ENCODE measurements at places on chromosomes 2 and 18.

DNA sequence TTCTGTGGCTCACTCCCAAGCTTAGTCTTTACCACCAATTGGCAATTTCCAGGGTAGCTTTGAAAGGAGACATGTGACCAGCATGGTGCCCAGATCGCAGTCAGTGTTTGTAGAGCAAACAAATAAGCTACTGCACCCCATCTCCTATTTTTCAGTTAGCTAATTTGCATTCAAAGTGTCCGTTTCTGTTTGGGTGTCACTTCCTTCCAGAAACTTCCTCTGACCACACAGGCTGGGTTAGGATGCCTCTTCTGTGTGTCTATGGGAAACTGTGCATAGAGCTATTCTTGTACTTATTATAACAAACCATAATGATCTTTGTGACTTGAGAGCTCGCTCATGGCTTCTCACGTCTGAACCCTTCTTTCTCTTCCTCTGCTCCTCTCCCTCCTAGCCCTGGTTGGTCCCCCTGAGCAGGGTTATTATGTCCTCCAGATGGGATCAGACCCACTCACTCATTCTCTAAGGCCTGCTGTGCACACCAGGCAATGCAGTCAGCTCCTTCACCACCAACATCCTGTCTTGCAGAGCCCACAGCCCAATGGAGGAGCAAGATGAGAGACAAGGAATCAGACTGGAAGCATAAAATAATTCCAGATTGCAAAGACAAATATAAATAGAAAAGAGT is 101.2 kb upstream of the ALK start:
- DNase-seq: no peak

DNA sequence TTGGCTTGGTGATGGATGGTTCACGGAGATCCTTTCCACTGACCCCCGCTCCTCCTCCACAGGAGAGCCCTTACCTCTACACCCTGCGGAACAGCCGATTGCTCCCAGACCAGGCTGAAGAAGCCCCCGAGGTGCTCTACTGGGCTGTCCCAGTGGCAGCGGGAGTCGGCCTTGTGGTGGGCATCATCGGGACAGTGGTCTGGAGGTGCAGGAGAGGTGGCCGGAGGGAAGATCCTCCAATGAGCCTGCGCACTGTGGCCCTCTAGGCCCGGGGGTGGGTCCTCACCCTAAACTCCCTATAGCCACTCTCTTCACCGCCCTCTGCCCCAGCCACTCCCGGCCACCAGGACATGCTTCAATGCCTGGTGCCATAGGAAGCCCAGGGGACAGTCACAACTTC is 108.8 kb upstream of the PPP1CB start:
- DNase-seq: no peak

DNA sequence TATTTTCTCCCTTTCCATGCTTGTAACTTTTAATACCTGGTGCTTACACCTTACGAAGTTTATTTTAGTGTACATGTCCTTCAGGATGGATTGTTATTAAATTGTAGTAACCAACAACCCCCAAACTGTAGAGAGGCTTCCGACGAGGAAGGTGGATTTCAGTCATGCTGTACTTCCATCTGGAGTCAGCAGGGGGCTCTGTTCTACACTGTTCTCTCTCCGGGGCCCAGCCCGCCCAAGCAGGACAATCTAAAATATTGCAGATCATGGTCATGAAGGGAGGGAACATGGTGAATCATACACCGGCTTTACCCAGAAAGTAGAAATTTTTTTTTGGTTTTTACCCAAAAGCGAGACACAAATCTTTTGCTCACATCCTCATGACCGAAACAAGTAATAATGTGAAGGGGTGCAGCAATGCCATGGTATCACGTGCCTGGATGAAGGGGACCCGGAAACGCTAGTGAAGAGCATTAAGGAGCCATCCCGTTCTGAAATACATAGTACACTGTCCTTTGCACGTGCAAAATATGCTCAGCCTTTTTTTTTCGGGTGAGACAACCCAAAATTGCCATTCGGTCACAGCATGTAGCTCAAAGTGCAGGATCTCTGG is 884.8 kb downstream of the EPHA4 start:
- peak; percentile 64 for DNase-seq

DNA sequence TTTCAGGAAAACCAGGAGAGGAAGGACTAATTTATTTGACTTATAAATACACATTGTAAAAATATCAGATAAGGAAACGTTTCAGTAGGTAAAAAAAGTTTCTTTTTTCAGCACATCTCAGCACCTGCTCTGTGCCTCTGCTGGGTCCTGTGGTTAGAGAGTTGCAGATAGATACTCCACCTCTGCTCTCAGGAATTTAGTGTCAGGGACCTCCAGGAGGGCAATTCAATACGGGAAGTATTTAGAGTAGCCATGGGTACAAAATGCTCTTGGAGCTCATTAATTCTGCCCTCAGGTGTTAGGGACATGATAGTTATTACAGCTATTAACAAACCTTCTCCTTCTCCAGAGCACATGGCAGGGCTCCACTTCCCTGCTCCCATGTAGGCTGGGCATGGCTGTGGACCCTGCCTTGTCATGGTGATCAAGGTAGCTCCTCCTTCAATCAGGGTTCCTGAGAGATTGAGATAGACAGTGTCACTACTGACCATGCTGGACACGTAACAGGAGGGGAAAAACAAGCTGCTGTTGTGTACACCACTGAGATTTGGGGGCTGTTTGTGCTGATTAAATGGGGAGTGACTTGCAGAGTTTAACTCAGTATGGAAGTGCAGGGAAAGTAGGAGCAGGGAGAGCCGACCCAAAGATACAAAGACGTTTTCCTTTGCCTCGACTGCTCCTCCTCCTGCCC is 185.6 kb upstream of the COPS8 start:
- no peak for DNase-seq

DNA sequence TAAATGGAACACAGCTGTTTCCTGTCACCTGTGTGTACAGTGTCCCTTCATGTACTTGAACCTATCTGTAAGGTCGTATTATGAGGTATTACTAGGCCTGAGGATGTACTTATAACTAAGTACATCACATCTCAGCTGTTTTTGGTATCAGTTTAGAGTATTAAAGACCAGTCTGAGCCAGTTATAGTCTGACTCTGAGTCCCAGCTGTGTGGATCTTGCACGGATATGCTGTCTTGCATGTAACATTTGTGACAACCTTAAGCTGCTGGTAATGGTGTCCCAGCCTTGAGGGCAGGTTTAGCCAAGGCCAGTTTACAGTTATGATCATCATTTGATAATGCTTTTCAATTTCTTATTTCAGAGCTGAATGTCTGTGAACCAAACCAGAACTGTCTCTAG is 496.3 kb downstream of the SLC4A3 start:
- no peak for DNase-seq

DNA sequence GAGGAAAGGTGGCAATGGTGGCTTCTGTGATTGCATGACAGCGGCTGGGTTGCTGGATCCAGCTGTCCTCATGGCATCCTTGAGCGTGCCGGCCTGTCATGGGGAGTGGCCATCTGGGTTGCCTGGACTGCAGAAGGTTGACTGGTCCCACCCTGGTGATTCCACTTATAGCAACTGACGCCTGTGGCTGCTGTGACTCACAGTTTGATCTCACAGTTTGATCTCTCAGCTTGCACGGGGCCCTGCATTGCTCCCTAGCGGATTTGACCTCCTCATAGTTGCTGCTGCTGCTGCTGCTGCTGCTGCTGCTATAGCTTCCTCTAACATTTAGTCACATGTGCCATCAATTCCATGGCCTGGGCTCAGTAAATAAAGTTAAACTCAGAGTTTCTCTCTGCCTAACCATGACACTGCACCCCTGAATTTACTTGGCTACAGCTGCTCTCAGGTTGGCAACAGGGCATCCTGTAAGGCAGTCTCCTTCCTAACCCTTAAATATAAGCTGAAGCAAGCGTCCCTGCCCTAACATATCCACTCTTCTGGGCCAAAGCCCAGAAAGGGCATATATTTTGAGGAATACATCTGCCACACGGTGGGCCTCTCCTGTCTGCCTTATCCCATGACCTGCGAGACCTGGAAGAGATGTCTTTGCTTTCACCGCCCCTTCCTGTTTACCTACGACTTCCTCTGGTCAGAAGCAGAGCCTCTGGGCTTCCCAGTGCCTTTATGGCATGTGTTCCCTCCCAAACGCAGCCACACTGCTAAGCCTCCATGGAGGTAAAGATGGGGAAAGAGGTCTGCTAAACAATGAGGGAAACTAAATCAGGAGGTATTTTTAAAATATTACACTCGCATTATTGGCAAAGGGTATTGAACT is 37.8 kb upstream of the CCDC150 start:
- DNase-seq: peak; percentile 94

DNA sequence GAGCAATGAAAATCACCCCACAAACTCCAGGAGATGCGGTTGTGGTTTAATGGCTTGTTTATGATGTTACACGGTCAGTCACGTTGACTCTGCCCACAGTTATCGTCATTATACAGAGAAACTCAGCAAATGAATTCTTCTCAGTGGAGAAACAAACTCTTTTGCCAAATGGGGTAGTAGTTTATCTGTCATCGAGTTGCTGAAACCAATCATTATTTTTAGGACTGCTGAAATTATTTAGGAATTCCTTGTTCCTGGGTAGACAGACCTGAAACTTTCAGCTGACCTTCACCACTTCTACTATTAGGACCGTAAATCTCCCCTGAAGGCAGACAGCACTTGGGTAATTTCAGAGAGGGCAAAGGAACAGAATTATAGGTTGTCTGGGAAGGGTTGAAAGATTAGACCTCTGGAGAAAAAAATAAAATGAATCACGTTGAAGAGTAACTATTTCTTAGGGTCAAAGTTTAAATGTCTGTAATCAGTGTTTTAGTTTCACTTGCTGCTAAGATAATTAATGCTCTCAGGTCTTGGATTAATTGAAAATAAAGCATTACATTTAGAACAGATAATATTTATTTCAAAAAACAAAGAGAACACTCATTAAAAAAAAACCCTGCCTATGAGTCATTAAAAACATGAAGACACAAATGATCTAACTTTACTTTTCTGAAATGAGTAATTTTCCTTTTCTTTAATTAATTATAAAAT is 52.1 kb upstream of the LYPD6 start:
- no peak for DNase-seq

DNA sequence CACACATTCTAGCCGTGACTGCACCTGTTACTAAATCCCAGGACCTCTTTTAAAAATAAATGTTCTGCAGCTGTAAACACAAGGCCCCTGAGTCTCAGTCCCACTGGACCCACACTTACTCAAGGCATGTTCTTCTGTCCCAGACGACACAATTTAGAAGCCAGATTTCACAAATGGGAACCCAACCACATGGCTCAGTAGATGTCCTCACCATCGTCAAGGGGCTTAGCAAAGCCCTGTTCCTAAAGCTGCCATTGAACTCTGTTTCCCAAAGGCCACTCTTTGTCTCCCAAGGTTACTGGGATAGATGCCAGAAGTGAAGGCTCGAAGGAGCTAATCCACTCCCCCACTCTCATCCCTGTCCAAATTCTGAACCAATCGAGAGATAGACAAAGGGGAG is 301.0 kb downstream of the GALR1 start:
- DNase-seq: no peak

DNA sequence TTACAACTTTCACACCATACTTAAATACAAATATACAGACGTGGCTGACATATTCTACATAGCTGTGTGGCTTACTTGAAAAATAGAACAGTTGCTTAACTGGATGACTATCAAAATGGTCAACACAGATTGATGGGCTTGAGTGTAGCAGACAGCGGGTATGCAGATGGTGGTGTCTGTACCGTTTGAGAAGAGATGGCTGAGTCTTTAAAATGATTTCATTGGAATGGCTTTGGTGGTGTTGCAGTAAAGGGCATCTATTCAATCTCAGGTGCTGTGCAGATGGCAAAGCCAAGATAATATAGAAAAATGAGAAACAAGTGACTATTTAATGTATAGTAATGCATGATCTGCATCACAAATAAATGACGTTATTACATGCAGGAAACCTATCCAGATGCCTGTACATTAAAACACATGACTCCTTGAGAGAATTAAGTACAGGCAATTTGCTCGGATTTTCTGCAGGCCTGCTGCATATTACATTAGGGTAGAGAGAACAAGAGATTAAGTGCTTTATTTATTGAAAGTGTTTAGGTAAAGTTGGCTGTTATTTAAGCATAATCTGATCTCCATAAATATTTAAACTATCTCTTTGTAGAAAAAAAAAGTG is 68.5 kb downstream of the AGPS start:
- no peak for DNase-seq

GRCh38 chr2:55134316-55134706 is 84.1 kb upstream of the RTN4 start:
- DNase-seq: no peak

- DNase-seq: peak; percentile 34
Measured at GRCh38 chr18:5895876-5896740, 786 bp upstream of the TMEM200C start.

DNA sequence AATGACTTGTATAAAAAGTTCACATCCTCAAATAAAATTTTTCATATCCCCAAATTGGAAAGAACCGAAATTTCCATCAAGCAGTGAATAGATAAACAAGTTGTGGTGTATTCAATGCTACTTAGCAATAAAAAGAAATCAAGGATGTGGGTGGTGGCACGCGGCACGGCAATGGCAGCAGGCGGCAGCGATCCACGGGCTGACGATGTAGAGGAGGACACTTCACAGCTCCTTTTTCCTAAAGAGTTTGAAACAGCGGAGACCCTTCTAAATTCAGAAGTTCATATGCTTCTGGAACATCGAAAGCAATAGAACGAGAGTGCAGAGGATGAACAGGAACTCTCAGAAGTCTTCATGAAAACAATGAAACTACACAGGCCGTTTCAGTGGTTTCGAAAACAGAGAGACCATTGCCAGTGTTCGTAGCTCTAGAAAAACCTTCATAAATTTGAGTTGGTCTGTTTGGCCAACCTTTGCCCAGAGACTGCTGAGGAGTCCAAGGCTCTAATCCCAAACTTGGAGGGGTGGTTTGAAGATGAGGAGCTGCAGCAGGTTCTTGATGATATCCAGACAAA is 9.8 kb upstream of the IL36A start:
- DNase-seq: no peak

DNA sequence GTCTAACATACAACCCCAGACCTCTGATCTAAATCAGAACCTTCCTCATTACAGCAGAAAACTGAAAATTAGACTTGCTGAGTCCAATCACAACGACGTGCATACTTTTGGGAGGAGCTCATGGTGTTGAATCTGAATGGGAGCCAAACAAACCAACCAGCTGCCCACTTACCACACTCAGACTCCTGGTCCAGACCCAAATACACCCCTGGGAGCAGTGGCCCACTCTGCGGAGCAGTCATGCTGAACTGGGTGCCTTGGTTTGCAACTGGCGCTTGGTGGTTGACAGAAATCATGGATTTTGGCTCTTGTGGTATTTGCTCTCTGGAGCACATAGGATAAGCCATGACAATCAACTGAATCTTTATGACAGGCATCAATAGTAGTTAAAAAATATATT is 253.6 kb upstream of the TNP1 start:
- no peak for DNase-seq

DNA sequence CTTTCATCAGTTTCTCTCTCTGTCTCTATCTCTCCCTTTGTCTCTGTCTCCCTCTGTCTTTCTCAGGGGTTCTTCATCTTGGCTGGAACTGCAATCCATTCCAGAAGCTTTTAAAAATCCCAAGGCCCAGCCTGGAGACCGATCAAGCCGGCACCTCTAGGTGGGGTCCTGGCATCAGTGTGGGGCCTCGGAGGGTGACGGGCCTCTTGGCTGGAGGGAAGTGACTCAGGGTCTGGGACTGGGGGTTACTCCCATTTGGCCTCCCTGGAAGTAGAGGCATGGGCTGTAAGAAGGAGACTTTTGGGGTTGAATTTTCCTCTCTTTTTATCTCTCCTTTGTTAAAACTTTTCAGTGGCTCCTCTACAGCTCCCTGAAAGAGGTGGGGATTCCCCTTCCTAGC is 52.8 kb upstream of the OTOF start:
- DNase-seq: peak; percentile 51

- DNase-seq: no peak
Measured at GRCh38 chr2:84768840-84769239, 112.0 kb downstream of the TRABD2A start.

GRCh38 chr2:58862244-58862643 is 621.1 kb upstream of the FANCL start:
- DNase-seq: no peak
